ENCODE measurements at places on chromosomes 4 and X.

GRCh38 chr4:123116412-123116811 lies 194.0 kb upstream of the NUDT6 start:
- no peak for DNase-seq

DNA sequence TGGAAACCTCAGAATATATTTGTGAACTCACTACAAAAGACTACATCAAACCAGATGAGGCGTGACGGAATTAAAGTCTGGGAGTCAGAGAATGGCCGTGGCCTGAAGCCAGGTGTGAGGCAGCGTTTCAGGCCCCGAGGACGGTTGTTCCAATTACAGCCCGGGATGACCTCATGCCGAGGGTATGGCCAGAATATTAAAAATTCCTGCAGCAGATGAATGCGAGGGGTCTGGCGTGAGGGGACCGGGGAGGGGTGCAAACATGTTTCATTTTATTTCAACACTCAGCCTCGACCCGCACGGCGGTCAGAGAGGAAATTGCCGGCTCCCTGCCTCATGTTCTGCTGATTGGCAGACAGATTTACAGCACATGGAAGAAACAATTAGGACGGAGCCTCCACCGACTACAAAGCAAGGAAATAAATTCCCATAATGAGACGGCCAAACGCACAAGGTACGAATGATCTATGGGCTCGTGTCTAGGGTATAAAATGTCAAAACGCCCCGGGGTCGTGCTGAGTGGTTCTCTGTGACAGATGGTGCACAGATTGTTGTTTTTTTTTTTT lies 289.7 kb downstream of the SHOX start:
- DNase-seq = no peak

GRCh38 chrX:107384397-107385105 lies 64.9 kb upstream of the FRMPD3 start:
- no peak for DNase-seq

DNA sequence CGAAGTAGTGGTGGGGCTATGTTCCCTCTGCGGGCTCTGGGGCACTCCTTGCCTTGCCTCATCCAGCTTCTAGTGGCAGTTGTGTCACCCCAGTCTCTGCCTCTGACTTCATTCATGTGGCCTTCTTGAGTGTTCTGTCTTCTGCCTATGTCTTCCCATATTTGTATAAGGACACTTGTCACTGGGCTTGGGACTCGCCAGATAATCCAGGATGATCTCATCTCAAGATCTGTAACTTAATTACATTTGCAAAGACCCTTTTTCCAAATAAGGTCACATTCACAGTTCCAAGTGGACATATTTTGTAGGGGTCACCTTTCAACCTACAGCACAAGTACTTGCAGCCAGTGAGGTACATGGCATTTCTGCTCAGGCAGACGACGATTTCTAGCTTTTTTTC lies 30.3 kb upstream of the CLDN24 start:
- DNase-seq = no peak

GRCh38 chr4:23323436-23323835 lies 566.4 kb downstream of the PPARGC1A start:
- DNase-seq = no peak

DNA sequence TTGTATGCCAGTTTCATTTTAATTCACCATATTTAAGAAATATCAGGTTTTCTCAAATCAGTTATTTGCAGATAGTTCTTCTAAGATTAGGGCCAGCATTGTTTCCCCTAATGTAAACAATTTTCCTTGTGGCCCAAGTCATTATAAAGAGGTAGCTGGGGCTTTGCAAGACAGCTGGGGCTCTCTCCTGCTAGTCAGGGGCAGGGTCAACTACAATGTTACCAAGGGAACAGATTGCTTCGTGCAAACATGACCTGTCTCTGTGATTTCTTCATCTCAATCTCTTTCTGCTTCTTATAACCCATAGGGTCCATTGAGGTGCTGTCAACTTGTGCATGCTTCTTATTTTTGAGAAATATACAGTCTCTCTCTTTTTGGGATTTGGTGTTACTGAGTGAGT lies 12.1 kb downstream of the ARMCX6 start:
- no peak for DNase-seq

DNA sequence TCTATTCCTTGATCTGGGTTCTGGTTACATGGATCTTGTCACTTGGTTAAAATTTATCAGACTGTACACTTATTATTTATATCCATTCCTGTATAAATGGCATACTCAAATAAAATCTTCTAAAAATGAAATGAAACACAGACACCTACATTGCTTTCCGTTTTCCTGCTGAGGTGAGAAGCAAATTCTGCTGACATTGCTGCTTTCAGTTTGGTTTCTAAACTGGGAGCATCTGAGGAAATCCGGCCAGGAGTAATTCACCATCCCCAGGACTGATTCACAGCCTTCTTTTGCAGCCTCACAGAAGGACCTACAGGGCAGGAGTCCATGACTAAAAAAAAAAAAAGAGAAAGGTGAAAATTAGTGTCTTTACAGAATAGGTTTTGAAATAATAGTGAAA lies 93.6 kb downstream of the CORIN start:
- no peak for DNase-seq

GRCh38 chr4:182776376-182777105 lies 140.6 kb downstream of the DCTD start:
- DNase-seq = no peak

- no peak for DNase-seq
These were observed 147.2 kb upstream of the BCOR start for GRCh38 chrX:40244980-40245379.

DNA sequence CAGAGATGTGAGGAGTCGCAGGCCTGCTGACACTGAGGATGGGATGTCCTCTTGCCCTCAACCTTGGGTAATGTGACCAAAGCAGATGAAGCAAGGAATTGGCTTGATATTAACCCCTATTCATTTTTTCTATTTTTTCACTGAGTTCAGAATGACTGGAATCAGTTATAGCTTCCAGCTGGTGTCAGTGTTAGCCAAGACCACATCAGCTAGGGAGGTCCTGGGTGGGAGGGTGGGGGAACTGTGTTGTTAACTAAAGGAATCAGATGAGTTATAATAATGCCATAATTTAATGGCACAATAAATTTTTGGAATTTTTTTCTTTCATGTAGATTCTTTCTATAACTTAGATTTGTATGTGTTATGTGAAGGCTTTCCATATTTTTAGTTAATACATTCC lies 91.9 kb downstream of the EGF start:
- no peak for DNase-seq

GRCh38 chrX:120840827-120841226 lies 34.8 kb downstream of the CT47B1 start:
- DNase-seq = no peak

DNA sequence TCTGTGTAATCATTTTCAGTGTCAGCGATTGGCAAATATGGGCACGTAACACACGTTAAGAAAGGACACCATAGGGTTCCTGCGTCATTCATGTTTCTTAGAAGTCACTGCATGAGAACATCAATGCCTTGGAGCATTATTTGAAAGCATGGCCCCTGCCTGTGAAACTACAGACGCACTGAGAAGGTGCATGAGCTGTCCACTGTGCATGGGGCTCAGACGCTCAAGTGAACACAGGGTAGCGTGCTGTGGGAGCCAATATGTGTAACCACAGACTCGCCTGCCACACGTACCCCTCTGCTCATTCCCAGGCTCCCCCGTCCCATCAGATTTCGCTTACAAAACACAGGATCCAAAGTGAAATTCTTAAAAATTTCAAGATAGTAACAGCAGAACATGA lies 6.5 kb downstream of the PPP2R2C start:
- no peak for DNase-seq

DNA sequence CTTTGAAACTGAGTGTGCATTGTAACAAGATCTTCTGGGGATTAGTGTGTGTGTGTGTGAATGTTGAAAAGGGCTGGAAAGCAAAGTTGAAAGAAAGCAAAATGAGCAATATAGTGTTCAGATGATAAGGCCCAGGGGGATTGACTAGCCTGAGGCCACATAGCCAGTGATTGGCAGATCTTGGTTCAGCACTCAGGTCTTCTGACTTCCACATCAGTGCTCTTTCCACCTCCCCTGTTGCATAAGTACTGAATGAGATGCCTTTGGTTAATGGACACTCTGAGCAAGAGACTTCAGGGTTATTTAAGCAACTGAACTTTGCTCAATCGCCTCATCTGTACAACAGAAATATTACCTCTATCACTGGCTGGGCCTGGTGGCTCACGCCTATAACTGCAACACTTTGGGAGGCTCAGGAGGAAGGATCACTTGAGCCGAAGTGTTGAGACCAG lies 120.4 kb downstream of the TMEM164 start:
- DNase-seq = no peak

- no peak for DNase-seq
These were observed 51.7 kb downstream of the CHM start for GRCh38 chrX:85995641-85996040.

DNA sequence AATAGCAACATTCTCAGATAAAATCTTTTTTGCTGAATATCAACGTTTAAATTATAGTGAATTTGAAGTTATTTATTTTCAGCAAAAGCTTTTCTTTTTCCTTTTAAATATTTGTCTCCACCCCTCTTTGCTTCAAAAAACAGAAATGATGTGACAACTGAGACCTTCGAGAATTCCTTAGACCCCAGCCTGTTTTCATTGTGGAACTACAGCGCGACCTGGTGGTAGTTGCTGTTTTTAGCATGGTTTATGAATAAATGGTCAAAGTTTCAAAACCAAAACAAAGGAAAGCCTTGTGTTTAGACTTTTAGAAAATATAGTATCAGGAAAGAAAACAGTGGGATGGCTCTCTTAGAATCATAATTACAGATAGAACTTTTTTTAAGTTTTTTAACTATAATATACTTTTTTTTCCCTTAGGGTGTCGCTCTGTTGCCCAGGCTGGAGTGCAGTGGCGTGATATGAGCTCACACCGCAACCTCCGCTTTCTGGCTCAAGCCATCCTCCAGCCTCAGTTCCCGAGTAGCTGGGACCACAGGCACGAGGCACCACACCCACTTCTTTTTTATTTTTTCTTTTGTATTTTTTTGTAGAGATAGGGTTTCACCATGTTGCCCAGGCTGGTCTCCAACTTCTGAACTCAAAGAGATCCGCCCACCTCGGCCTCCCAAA lies 26.8 kb upstream of the TMEM184C start:
- no peak for DNase-seq

DNA sequence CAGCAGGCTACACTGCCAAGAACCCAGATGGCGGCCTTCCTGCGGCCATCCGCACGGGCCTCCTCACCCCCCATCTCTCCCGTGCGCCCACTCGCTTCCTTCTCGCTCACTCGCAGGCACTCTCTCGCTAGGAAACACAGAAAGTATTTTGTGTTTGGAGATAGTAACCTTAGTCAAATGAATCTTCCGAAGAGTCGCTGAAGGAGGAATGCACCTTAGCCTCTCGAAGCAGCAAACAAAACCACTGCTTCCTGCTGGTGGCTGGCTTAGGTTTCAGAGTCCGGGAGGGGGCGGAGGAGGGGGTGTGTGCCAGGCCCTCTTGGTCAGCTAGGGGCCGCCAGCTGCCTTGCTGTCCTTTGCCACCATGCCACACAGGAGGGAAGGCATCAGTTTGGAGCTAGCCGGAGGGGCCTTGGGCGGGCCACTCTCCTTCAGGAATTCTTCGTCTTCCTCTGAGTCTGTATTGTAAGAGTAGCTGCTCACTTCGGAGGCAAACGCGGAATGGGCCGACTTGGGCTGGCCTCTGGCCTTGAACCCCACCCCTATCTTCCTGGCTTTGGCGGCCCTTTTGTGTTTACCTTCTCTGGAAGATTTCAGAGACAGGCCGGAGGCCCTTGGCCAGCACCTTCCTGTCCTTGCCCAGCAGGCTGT lies 73.2 kb upstream of the UCP1 start:
- no peak for DNase-seq
